Activated T-helper 1 cell treated with anti-CD3 and anti-CD28 coated beads, Interleukin-12 subunit alpha, Interleukin-12 subunit beta, Interleukin-2, Interleukin-4 antibody, amounts not matched to agents 30 ng/mL and 10 ng/mL and 1 ng/mL, durations not matched to agents 14 hours and 24 hours and 36 hours (primary cell): ENCODE measurements at places on chromosomes 11 and 22. TPM values are rescaled to one million over a fixed set of nuclear protein-coding genes. Genes with fewer than 3 reads are reported as not detected.
A peak's percentile ranks its signal among the peaks of the same experiment; 100 is the strongest.

DKK3 gene
- not detected in 2 replicates for total RNA-seq

DNAJC4 gene
- 18.4 and 19.8 TPM in 2 replicates for total RNA-seq

TRPM5 gene
- total RNA-seq: not detected in 2 replicates

OPCML gene
- not detected in 2 replicates for total RNA-seq

OR51B4 gene
- not detected in 2 replicates for total RNA-seq

CABP4 gene
- total RNA-seq: 0.86 and 0.96 TPM in 2 replicates

ANKRD42 gene
- 3.3 and 3.5 TPM in 2 replicates for total RNA-seq

MN1 gene
- 0.07 and 0.08 TPM in 2 replicates for total RNA-seq

OR8D4 gene
- not detected in 2 replicates for total RNA-seq

B3GAT1 gene
- 0.13 and 0.39 TPM in 2 replicates for total RNA-seq

GRCh38 chr11:90916706-90917105 lies 693.9 kb upstream of the CHORDC1 start:
- no peak for DNase-seq

DNA sequence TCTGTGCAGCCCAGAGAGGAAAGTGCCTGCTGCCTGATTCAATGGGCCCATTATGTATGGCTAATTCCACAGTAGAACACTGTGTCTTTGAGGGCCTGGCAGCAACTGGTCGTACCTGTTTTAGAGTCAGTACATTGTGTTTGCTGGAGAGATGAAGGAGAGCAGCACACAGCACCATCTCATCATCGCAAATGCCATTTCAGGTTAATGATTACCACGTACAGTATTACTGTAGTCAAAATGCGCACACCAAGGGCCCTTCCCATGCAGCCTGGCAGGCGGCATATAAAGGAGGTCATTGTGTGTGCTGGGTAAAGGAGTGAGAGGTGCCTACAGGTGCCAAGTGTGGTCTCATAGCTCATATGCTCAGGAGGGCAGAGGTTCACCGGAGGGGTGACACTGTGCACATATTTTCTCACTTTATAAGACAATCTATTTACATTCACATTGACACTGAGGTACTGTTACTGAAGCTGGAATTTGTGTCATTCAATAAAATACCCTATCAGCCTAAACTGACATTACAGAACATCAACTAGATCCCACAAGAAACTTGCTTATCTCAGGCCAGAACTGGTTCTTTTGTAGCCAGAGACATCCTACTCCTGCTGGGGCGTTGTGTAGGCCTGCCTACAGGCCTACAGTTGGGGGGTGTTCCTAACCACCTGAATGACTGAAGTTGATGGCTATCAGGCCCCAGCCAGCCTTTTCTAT lies 90.4 kb downstream of the APIP start:
- no peak for DNase-seq

DNA sequence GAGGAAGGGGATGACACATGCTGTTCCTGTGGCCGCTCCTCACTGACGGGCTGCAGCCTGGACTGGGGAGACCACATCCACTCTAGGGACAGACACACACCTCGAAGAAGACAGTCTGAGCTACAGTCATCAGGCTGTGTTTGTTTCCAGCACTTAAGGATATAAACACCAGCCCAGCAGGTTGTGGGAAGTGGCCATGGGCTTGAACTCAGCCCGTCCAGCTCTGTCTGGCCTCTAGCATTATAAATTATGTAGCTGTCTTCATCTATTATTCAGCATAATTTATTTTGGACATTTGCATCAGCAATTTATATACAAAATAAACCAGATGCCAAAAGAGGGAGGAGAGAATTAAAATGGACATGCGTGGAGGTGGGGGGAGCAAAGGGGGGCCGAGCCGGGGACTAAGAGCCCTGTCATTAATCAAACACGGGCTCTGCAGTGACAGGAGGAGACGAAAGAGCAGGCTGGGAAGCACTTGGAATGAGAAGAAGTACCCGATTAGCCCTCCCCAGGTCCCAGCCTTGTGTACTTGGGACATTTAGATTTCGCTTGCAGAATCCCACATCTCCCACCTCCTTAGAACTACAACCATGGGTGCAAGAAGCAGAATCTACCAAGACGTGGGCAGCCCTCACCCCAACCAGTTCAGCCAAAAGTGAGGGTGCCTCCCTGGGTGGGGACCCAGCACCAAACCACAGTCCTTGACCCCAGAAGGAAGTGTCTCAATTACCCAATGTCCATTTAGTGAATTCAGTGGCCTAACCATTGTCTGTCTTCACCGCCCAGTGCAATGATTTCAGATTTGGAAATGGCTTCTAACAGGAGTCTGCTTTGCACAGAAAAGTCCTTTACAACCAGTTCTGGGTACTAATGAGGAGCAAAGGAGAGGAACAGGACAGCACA lies 309.6 kb downstream of the OPCML start:
- DNase-seq: no peak

DNA sequence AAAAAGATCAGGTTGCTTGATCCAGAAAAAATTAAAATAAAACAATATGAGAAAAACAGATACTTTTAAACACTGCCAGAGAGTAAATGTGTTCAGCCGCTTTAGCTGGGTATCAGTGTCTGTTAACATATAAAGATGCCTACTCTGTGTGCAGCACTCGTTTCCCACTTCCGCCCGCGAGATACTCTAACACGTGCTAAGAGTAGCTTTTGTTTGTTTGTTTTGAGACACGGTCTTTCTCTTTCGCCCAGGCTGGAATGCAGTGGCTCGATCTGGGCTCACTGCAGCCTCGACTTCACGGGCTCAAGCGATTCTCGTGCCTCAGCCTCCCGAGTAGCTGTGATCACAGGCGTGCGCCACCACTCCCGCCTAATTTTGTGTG lies 531 bp upstream of the MEN1 start:
- peak; percentile 47 for DNase-seq

DNA sequence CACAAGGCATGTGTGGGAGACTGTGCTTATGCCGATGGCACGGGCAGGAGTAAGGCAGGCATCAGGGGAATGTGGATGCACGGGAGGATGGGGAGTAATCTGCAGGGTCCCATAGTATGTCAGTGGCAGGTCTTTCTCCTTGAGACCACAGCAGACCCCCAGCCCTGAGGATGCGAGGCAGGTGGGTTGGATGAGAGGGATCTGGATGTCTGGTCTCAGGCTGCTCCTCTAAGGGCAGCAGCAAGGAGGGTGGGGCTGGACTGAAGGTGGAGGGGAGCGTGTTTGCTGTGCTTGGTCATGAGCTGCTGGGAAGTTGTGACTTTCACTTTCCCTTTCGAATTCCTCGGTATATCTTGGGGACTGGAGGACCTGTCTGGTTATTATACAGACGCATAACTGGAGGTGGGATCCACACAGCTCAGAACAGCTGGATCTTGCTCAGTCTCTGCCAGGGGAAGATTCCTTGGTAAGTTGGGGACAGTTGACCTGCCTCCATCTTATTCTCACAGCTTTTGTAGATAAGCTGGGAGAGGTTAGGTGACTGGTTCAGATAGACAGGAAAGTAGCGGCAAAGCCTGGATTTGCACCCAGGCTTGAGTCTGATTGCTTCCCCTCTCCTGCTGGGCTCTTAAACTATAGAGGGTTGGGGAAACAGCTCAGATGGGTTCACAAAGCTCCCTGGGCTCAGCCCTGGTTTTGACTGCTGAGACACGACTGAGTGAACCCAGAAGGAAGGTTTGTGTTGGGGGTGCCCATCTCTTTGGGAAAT lies at the start of gene APOL1:
Gene APOL1, plus strand, starts transcription at position 380 of the 769 bp plus-strand sequence. CDS start 1,823 bp downstream, outside the sequence.
- DNase-seq: peak; percentile 64

DNA sequence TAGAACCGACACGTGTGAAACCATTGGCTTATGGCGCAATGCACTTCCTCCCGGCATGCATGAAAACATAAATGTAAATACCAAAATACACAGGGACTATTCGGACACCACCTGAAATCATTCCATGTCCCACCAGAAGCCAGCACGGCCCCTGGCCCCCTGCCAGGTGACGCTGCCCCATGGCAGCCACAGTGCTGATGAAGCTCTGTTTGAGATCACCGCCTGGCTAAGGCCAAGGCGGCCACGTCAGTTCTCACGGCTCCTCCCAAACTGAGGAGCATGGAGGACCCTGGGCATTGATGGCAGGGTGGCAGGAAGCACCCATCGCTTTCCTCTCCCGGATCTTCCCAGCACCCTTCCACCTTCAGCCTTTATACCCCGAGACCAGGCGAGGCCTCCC lies 89.5 kb downstream of the CDKN1C start:
- DNase-seq: no peak

DNA sequence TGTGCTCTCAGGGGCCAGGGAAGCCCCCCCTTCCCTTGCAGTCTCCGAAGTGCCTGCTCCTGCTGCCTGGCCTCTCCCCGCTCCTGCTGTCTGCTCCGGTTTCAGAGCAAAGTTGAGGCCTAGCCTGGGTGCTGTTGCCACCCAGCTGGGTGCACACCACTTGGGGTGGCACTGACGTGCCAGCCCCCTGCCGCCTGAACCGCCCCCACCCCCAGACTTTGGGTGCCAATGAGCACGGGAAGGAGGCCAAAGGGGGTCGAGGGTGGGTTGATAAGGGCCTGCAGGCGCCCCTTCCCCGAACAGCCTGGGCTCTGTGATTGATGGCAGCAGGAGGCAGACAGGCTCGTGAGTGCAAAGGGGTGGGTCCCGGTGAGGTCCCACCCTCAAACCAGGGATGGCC lies 48.2 kb downstream of the EMSY start:
- DNase-seq: no peak

DNA sequence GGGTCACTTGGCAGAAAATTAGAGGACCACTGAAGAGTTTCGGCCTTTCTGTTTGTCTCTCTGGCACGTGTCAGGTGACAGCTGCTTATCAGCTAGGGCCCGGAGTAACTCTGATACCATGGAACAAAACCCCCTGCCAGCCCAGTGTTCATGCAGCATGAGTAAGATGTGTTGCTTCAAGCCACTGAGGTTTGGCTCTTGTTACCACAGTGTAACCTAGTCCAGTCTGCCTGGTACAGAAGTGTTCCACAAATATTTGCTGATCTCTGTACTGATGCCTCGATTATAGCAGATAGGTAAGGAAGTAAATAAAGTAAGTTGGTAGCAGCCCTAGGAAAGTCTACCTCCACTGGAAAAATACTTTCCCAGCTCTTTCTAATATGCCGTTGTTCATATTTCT lies 20.5 kb upstream of the ETS1 start:
- no peak for DNase-seq

DNA sequence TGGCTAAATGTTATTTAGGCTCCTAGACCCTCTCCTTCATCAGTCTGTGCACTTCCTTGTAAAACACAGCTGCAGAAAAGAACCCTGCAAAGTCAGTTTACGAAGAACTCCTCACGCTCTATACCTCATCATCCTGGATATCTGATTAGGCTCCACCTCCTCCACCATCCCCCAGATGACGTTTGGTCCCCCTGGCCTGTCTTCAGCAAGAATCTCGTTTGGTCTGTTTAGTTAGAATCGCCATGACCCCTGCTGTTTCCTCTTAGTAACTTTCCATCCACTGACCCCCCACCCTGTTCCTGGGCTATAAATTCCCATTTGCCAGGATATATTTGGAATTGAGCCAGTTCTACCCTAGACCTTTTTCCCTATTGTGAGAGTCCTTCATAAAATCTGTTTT lies 214.1 kb downstream of the OPCML start:
- no peak for DNase-seq

GRCh38 chr11:134584001-134584561 lies 172.0 kb upstream of the B3GAT1 start:
- no peak for DNase-seq

DNA sequence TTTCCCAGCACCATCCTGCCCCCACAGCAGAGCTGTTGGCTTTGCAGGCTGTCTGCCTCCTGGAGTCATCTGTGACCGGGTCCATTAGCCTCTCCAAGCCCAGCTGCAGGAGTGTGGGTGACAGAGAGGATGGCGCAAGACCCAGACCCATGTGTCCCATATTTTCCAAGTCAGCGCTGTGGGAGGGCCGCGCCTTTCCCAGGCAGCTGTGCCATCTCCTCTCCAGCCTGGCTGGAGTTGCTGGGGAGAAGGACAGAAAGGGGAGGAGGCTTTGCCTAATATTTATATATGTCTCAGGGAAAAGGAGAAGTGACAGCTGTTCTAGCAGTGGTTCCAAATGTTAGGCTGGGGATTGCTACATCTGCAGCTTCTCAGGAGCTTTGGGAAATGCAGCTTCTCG lies 15.7 kb downstream of the DTX4 start:
- no peak for DNase-seq

DNA sequence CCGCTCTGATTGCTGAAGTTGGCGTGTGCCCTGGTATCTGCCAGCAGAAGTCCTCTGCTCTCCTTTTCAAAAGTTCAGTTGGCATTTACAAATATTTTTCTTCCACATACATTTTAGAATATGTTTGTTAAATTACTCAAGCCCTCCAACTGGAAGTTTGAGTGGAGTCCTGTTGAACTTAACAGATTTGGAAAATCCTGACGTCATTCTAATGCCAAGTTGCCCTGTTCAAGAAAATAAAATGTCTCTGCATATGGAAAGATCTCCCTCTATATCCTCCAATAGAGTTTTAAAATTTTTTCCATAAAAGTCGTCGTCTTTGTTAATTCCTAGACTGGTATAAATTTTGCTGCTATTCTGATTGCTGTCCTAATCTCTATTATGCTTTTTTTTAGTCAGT lies 3.3 kb downstream of the KCNQ1OT1 start:
- no peak for DNase-seq

DNA sequence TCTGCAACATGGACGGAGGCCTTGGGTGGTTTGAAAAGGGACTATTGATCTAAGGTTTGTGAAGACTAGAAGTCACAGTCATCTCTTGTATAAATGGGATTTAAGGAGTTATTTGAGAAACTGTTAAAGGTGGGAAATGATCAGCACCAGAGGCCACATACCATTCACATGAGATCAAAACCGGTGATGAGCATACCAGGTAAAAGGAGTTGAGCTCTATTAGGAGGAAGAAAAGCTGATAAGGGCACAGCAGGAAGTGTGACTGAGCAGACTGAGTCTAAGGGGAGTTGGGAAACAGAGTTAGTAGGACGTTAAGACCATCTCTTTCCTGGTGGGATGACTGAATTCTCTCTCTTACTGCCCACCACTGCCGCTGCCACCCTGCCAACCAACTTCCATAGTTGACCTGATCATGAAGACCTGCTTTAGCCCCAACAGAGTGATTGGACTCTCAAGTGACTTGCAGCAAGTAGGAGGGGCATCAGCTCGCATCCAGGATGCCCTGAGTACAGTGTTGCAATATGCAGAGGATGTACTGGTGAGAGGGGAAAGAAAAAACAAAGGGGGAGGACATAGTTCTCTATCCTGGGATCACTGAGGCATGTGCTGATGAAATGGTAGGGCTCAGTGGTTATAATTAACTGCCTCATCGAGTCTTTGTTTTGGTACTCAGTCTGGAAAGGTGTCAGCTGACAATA lies 7.6 kb downstream of the EIF3F start:
- no peak for DNase-seq

DNA sequence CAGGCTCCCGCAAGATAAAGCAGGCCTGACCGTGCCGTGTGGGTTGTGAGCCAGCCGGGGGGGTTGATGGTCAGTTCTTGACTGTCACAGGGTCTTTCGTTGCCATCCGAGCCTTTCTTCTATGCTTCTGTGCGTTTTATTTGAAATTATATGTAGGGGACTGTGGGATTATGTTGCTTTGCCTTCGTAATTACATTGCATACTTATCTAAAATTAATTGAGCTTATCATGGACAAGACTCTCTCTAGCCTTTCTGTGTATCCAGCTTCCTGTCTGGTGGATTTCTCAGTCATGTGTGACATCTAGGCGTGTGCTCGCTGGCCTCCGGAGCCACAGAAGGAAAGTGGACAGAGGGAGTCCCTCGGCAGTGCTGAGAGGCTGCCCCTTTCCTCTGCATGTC lies 93.2 kb downstream of the TBC1D22A start:
- no peak for DNase-seq

- no peak for DNase-seq
These were observed 625.4 kb downstream of the BRD1 start for GRCh38 chr22:49202226-49202625.
